ENCODE measurements at places on chromosomes 4 and X.

DNA sequence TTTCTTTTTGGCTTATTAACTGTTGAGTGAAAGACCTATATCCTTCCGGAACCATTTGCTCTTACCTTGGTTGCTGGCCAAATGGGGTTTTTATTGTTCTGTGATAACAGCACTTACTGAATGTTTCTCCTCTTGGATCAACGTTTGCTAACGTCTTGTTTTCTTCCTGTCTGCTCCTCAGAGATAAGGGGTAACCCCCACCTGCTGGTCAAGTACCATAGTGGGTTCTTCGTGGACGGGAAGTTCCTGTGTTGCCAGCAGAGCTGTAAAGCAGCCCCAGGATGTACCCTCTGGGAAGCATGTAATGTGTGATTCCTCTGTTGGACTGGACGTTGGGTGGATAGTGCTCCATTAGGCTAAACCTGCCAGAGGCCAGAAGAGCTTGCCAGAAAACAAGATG is 15.3 kb downstream of the BMX start:
- DNase-seq = no peak

DNA sequence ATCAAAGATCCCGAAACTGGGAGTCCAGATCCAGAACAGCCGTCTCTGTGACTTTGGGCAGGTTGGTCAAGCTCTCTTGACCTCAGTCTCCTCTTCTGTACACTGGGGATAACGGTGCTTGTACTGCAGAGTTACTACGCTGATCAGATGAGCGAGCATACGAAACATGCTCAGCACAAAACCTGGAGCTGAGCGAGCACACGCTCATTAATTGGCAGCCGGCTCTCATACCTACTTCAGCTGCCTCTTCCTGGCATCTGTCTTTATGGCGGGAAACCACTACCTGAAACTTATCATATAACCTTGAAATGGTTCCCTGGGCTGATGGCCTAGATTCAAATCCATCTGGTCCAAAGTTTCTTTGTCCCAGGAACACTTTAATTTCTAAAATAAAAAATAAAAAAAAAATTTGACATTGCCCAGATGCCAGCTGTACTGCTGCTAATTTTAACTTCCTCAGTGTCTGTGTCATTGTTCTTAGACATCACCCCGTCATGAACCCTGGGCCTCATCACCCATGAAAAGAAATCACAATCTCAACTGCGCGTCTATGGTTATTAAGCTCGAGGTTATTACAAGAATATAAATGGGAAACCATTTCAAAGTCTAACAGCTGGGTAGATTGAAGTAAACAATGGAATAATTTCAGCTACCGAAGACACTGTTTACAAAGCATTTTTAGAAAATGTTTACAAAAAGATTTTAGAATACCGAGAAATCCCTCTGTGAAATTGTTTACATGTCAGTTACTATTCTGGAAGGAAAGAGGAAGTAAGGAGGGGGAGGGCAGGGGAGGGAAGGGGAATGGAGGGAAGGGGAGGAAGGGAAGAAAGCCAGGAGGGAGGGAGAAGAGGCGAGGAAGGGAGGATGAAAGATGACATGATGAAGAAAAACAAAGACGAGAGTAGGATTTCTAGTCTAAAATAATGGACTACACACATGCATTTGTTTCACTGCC is 49.0 kb downstream of the CRMP1 start:
- no peak for DNase-seq

DNA sequence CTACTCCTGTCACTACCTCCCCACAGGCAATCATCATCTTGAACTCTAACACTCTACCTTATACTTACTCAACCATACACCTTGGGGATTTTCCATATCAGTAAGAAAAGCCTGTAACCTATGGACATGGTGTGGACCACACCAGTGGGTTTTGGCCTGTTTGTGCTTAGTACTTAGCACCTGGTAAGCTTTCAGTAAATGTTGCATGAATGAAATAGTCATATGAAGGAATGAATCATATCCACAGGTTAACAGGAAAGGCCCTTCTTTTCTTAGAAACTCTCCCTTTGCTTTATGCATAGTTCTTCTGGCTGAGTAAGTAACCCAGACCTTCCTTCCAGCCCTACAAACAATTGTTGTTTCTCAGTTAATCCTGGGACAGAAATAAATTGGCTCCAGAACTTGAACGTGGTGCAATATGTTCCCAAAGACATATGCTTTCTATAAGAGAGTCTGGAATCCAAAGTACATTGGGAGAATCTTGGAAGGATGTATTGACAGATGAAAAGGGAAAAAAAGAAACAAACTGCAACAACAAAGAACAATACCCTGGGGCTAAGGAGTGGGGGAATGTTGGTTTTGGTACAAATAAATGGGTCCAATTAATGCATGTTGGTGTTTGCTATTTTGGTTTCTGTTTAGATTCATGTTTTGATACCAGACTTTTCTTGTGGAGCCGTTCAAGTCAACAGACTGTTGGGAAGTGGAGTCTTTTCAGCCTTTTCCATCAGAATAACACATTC is 27.8 kb downstream of the RASL11B start:
- DNase-seq = no peak

GRCh38 chr4:153616006-153616555 is 68.0 kb upstream of the TLR2 start:
- no peak for DNase-seq

- no peak for DNase-seq
Measured at GRCh38 chr4:169279108-169279507, 8.4 kb upstream of the SH3RF1 start.

DNA sequence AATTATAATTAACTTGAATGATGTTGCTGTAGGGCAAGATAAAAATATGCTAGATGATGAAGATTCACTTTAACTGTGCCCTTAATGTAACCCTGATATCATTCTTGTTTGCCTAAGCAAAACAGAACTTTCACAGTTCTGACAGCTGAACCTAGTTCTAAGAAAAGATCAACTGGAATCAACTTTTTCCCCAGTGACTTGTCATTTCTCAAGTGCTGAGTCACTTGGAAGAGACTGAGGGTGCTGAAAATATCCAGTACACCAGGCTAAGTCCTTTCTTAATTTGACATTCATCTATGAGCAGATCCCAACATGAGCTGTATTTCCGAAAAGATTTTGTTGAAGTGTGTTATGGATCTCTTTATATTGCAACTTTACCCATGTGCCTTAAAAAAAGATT is 140.4 kb downstream of the MID1IP1 start:
- no peak for DNase-seq

DNA sequence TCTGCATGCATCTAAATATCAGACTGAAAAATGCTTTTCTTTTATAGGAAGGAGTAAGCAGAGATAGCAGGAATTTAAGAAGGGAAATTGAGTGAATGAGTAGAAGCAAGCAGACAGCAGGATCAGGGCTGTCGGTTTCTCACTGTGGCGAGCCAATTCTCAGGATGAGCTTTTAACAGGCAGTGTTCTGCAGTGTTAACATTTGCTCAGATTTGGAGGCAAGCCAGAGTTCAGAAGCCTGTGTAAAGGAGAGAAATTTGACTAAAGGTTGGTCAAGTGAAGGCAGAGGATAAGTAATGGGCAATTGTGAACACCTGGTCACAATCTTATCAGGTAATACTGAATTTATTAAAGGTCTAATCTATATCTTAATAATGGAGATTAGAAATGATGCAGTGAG is 133.3 kb upstream of the MAGEB16 start:
- no peak for DNase-seq

GRCh38 chr4:8338351-8338961 is 68.9 kb downstream of the HTRA3 start:
- DNase-seq = no peak

- no peak for DNase-seq
Measured at GRCh38 chrX:17923546-17923945, 62.4 kb upstream of the RAI2 start.

GRCh38 chrX:4572691-4573090 is 859.2 kb upstream of the PRKX start:
- DNase-seq = no peak

DNA sequence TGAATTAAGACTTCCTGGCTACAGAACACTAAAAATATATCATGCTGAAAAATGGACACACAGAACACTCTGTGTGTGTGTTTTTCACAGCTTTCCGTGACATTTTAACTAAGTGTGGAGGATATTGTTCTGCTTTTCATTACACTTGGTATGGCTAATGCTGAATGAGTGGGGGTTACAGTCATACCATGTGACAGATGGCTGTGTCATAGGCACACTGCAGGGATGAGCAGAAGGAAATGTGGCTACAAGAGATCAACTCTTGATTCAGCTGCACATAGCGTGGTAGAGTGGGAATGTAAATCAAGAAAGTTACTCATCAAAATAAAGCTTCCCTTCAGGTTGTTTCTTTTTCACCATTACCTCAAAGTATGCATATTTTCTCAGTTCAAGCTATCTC is 669.8 kb downstream of the IQCM start:
- DNase-seq = no peak

GRCh38 chrX:45851434-45851991 is 650.8 kb upstream of the DIPK2B start:
- no peak for DNase-seq

- DNase-seq = no peak
Measured at GRCh38 chr4:110518889-110519490, 43.0 kb downstream of the ENPEP start.

- no peak for DNase-seq
Measured at GRCh38 chr4:164888096-164888715, 11.2 kb downstream of the APELA start.

GRCh38 chr4:18422685-18423084 is 401.1 kb upstream of the LCORL start:
- DNase-seq = no peak

DNA sequence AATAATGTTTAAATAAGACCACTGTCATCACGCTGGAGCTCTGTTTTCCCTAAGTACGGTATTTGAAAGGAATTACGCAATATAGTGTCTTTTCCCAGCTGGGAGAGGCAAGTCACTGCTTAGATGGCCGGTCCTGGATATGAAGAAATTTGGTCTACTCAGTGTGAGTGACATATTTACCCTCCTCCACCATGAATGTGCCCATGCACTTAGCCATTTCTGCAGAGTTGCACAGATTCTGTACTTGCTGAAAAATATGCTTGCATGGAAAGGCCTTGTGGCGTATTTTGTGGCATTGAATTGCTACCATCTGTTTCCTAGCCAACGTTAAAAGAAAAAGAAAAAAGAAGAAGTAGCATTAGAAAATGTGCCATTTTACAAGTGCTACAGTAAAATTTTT is 73.1 kb downstream of the ADGRL3 start:
- no peak for DNase-seq

DNA sequence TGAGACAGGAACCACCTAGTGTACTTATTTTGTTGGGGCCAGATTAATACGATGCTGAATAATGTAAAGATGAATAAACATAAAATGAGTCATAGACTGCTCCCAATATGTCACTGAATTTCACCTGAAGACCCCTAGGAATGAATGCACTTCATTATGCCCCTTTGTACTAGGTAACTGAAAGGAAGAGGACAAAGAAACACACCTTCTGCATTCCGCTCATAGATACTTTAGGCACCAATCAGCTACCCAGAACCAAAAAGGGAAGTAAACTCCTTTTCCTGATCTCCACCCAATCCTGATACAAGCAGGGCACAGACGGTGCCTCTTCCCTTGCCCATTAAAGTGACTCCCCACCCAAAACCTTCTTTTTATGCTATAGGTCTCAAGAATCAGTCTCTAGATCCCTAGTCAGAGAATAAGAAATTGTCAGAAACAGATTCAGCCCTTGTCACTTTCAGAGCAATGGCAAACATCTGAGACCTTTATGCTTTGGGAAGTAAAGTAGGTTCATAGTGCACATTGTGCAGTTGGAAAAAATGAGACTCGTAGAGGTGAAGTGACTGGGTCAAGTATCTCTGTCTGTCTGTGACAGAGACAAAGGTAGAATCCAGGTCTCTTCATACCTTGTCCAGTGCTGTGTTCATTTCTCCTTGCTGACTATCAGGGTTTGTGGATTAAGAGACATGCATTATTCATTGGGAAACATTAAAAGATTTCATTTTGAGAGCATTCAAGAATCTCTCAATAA is 2.3 kb downstream of the GPR174 start:
- no peak for DNase-seq

GRCh38 chr4:187615972-187616371 is 379.6 kb upstream of the ZFP42 start:
- DNase-seq = no peak

GRCh38 chr4:186684889-186685309 is 38.8 kb downstream of the FAT1 start:
- no peak for DNase-seq

GRCh38 chrX:103704863-103705262 is 5.8 kb upstream of the TMEM31 start:
- no peak for DNase-seq

DNA sequence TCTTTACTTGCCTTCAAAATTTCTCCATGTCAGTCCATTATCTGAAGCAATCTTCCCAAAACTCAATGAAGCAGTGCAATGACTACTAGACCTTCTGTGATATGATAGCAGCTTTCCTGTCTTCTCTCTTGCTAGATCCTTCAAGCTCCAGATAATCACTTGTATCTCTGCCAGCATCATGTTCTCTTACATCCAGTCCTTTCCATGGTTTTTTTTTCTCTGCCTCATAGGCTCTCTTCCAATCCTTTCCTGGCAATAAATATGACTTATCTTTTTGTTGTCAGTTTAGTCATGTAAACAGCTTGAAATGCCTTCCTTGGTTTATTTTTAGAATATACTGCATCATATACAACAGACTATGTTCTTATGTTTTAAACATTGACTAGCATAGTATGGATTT is 193.5 kb downstream of the CFAP299 start:
- no peak for DNase-seq

- DNase-seq = no peak
Measured at GRCh38 chr4:77158487-77158861, 1.5 kb downstream of the CCNG2 start.

DNA sequence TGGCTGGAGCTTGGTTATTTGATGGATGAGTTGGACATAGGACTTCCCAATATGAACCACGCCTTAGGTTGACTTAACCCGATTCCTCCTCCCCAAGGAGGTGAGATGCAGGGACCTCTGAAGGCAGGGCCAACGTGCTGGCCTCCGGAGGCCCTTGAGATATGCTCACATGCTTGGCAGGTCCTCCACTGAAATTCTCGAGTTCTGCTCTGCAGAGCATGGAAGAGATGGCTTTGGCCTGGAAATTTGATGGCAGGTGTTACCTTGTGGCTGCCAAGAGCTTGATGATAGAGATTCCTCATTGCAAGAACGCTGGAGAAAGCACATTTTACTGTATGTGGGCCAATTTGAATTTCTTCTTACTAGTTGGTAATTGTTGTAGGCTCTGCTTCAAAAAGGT is 117.4 kb upstream of the LIMCH1 start:
- DNase-seq = no peak

GRCh38 chr4:150305995-150306394 is 227.8 kb downstream of the DCLK2 start:
- no peak for DNase-seq

DNA sequence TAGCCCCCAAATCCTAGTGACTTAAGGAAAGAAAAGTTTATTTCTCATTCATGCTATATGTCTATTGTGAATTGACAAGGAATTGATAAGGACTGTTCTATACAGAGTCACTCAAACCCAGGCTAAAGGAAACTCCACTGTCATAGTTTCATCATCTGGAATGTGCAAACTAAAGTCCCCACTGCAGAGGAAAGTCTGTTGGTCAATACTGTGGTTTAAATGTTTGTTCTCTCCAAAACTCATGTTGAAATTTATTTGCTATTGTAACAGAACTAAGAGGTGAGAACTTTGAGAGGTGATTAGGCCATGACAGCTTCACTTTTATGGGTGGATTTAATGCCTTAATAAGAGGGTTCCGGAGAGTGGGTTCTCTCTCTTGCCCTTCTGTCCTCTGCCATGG is 149.6 kb downstream of the COX18 start:
- DNase-seq = no peak

GRCh38 chr4:2991243-2991642 is 27.9 kb downstream of the GRK4 start:
- DNase-seq = no peak
